ENCODE measurements at places on chromosomes 12 and 14. TPM values are rescaled to one million over a fixed set of nuclear protein-coding genes. Genes with fewer than 3 reads are reported as not detected.

Gene TAS2R42
- polyA plus RNA-seq = not detected

Gene SLC35F4
- polyA plus RNA-seq = not detected

Gene KLRK1
- polyA plus RNA-seq = 0.84 TPM

Gene ASCL4
- polyA plus RNA-seq = not detected

Measured in adipose tissue (tissue), 3 donors.